Hematopoietic multipotent progenitor cell treated with erythropoietin and hydrocortisone succinate and interleukin-3 and kit ligand, for 6 days (in vitro differentiated cells): ENCODE measurements at places on chromosomes 1 and 21.

- no peak for DNase-seq
These were observed 483.9 kb downstream of the DISC1 start for GRCh38 chr1:232110281-232111090.

- DNase-seq, result no peak
These were observed 26.6 kb upstream of the SLAMF6 start for GRCh38 chr1:160549665-160550006.

- DNase-seq, result no peak
These were observed 19.1 kb upstream of the CD101 start for GRCh38 chr1:116982319-116983004.

DNA sequence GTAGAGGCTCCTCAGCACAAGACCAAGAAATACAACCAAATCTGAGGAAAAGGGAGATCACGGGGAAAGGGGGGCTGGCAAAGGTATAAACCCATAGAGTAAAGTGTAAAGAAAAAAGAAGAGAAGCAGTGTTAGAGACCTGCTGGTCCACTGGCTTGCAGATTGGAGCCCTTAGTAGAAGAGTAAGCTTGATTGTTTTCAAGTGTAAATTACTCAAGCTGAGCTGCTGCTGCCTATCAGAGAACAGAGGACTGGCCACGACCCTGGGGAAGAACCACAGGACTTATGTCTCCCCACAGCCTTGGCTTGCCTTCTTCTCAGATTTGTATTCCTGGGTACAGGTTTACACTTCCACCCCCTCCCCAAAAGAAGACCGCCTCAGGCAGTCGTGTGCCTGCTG, 294.2 kb downstream of the LMX1A start:
- no peak for DNase-seq

- DNase-seq, result no peak
These were observed 40.5 kb upstream of the JAK1 start for GRCh38 chr1:65006806-65007205.

GRCh38 chr1:186689907-186690306, 9.7 kb upstream of the PTGS2 start:
- DNase-seq, result no peak

DNA sequence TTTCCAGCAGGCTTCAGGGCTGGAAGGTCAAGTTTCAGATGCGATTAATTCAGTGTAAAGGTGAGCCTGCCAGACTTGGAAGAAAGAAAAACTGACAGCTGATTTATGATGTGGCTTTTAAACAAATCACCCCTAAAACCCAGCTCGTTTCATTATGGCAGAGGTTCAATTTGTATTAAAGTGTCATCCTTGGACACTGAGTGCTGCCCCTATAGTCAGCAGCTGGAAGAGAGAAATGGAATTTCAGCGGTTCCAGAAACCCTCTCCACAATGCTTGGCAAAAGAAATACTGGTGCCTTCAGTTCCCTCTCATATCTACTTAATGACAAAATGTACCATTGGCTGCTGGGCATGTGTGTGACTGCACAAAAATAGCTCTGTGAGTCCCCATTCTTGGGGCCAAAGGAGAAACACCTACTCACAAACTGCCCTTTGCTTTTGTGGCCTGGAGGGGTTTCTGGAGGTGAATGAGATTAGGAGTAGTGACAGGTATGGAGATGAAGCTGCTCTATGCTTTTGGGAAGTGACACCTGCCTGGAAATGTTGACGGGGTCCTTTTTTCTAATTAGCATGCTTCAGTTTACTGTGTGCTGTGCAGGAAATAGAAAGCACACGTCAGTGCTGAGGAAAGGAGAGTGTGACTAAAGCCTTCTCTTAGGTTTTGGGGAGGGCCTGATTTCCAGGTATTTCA, 95.1 kb upstream of the TSPAN2 start:
- DNase-seq, result no peak

GRCh38 chr1:54312796-54313316, 93.3 kb downstream of the SSBP3 start:
- DNase-seq, result no peak

GRCh38 chr1:13549521-13549920, 34.1 kb upstream of the PDPN start:
- no peak for DNase-seq

GRCh38 chr1:45730075-45730779, 20.2 kb downstream of the IPP start:
- no peak for DNase-seq

DNA sequence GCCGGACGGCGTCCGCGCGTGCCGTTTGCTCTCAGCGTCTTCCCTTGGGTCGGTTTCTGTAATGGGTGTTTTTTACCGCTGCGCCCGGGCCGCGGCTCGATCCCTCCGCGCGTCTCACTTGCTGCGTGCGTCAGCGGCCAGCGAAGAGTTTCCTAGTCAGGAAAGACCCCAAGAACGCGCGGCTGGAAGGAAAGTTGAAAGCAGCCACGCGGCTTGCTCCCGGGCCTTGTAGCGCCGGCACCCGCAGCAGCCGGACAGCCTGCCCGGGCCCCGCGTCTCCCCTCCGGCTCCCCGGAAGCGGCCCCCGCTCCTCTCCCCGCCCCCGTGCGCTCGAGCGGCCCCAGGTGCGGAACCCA, 159.8 kb downstream of the RUNX1 start:
- peak; percentile 66 for DNase-seq
